ENCODE measurements at places on chromosomes 13 and 19. TPM values are rescaled to one million over a fixed set of nuclear protein-coding genes. Genes with fewer than 3 reads are reported as not detected.

The FGF22 gene
- not detected for total RNA-seq

The SCAF1 gene
- 64.6 TPM for total RNA-seq

GRCh38 chr13:95204231-95204765 lies 97.0 kb downstream of the ABCC4 start:
- DNase-seq = no peak

DNA sequence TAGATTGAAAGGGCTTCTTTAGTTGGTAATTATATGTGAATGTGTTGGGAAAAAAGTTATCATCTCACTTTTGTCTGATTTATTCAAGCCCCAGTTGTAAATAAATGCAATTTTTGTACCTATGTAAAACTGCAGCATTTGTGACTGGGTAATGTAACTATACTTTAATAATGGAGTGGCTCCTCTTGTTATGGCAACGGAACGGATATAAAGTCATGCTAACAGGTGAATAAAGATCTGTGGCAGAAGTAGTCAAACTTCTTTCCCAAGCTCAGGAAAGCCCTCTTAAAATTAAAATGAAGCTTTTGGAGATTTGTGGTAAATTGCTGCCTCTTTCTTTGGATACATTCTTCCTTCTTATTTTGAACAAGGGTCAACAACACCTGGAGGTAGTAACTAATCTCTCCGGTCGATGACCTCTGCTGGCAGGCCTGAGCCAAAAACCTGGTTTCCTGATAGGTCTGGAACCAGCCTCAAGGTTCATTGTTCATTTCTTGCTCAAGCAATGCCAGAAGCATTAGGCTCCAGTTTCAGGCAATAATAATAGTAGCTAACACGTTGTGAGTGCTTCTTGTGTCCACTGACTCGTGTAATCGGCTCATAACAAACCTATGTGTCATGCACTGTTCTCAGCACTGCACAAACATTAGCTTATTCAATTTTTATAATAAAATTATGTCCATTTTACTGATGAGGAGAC lies 313.4 kb upstream of the DACH1 start:
- no peak for DNase-seq

All from activated T-helper 2 cell treated with anti-CD3 and anti-CD28 coated beads, Interferon-gamma antibody, Interleukin-2, Interleukin-4, amounts not matched to agents 10 μg/mL and 5 μg/mL and 100 μg/mL, durations not matched to agents 14 hours and 24 hours and 36 hours (primary cell).